ENCODE measurements at places on chromosomes 1 and 21. TPM values are rescaled to one million over a fixed set of nuclear protein-coding genes. Genes with fewer than 3 reads are reported as not detected.

GRCh38 chr1:24849672-24850295, 80.3 kb downstream of the RUNX3 start:
- peak; percentile 48 for DNase-seq

GRCh38 chr1:168591066-168591465, 14.7 kb downstream of the XCL1 start:
- DNase-seq, result no peak

DNA sequence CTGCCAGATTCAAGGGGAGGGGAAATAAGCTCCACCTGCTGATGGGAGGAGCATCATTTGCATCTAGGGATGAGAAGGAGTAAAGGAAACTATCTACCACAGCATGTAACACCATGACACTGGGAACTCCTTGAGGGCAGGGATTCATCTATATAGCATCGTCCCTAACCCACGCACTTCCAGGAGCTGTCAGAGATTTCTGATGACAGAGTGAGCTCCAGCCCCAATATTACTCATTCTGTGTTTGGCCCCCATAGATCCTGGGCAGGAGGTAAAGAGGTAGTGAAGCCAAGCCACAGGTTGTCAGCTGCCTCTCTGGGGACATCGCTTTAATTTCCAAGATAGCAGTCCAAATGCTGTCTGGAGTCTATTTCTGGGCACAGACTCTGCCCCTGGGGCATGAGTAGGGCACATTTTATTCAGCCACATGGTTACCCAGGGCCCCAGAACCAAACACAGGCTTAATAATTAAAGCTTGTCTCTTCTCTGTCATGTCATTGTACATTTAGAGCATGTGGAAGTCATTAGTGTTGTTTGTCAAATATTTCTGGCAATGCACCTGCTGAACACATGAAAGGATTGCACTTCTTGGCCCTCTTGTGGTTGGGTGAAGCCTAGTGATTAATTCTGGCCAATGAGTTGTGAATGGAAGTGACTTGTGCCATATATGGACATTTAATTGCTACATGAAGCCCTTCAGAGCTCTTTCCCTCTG, 105.9 kb upstream of the POU3F1 start:
- no peak for DNase-seq

DNA sequence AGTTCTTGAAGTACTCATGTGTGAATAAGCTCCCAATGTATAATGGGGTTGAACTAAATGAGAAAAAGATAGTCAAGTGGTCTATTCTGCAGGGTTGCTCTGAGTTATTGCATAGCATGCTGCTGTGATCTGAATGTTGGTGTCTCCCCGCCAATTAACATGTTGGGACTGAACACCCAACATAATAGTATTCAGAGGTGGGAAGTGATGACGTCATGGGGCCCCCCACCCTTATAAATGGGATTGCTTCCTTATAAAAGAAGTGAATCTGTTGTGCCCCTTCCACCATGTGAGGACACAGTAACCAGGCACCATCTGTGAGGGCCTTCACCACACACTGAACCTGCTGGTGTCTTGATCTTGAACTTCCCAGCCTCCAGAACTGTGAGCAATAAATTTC, 50.2 kb downstream of the MAB21L3 start:
- DNase-seq, result no peak

DNA sequence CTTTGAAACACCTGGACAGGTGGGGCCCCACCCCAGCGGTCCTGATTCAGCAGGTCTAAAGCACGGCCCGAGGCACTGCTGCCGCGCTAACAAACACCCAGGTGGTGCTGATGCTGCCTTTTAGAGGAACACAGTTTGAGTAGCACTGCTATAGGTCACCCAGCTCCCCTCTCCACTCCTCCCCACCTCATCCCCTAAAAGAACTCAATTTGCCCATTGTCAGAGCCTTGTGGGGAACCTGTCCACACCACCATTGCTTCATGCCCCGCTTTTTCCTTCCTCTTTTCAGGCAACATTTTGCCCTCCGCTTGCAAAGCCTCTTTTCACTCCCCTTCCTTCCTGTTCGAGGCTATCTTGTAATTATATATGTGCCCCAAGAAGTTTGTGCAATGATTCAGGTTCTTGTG, 26.2 kb upstream of the PADI4 start:
- no peak for DNase-seq

DNA sequence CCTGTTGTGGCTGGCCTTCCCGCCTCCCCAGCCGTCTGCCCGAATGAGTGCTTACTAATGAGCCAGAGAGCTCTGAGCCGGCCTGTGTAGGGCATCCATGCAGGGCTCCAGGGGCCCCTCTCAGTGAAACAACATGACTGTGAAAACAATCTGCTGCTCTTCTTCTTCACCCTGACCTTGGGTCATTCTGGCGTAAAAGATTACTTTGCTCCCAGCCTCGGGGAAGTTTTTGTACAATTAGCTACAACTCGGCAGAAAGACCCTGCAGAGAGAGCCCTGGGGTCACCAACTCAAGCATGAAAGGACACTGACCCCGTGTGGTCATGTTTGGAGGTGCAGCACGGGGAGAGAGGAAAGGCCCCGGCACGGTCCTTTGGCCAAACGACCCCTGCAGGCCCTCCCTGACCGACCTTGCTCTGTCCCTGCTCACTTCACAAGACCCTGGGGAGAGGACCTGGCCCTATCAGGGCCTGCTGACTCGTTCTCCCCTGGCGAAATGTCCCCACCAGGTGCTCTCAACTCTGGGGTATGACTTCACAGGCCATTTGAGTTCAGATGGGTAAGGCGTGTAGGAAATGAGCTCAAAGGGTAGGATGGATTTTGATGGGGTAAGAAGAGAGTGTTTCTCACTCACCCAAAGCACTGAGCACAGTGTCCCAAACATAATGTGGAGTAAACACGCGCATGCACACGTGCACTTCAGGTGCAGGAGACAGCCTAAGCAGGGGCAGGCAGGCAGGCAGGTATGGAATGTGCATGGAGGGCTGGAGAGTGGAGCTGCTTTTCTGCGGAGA, 22.9 kb upstream of the FAM20B start:
- DNase-seq, result peak; percentile 87

- no peak for DNase-seq
These were observed 67.6 kb downstream of the GIPC2 start for GRCh38 chr1:78113156-78113916.

DNA sequence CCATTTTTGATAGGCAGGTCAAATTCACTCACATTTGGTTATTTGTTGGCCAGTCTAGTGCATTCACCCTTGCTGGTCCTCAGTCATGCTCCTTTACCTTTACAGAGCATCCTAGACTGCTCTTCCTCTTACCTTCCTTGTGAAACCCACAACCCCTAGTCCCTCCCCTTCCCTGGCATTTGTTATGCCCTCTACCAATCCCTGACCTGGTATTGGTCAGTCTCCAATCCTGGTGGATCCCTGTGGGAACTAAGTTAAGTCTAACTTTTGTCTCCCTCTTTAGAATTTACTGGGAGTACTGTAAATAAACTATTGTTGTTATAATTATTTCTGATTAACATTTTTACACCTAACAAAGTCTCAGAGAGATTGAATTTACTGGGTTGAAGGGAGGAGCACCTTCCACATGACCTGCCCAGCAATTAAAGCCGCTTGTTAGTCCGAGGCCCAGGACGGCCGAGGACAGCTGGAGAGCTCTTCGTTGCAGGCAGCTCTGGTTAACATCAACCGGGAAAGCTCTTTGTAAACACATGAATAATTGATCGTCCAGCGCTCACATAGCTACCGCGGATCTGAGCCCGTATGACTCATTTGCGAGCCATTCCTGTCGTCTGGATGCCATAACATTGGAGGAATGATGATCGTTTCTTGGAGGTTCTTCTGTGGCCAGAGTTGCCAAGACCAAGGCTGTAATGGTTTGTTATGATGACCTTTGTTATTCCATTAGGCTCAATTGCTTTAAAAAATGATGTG, 31.9 kb downstream of the MTARC1 start:
- no peak for DNase-seq

- DNase-seq, result peak; percentile 28
These were observed 24.8 kb downstream of the PCSK9 start for GRCh38 chr1:55064071-55064581.

- DNase-seq, result peak; percentile 41
These were observed 20.4 kb upstream of the RGS16 start for GRCh38 chr1:182624577-182624976.

DNA sequence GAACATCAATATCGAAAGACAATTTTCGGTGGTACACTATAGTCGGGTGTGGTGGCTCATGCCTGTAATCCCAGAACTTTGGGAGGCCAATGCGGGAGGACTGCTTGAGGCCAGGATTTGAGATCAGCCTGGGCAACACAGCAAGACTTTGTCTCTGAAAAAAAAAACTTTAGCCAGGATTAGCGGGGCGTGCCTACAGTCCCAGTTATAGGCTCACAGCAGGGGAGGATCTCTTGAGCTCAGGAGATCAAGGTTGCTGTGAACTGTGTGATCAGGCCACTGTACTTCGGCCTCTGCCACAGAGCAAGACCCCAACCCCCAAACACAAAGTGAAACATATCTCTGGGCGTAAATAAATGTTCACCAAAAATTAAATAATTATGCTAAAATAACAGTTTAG, 1.6 kb downstream of the TADA1 start:
- DNase-seq, result no peak

GRCh38 chr21:37429356-37429755, 62.8 kb downstream of the DYRK1A start:
- no peak for DNase-seq

DNA sequence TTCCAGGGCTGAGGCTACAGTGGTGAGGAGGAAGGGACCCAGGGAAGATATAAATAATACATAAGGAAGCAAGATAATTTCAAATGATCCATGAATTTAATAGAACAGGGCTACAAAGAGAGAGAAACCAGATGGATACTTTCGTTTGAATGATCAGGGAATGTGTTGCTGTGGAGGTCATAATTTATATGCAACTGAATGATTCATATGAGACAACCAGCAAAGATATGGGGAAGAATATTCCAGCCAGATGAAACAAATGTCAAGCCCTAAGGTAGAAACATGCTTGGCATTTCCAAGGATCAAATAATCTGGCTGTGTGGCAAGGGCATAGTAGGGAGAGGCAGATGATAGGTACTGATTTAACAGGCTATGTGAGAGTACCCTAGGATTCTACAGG, 84.8 kb upstream of the ZC3H11B start:
- DNase-seq, result no peak

- DNase-seq, result no peak
These were observed 23.8 kb downstream of the DNM3 start for GRCh38 chr1:171865106-171865505.

- no peak for DNase-seq
These were observed 63.2 kb downstream of the CASQ2 start for GRCh38 chr1:115705085-115705951.

SGIP1 gene
- total RNA-seq, result not detected

C1QTNF12 gene
- total RNA-seq, result 2.6 TPM

C8A gene
- total RNA-seq, result not detected

SMPDL3B gene
- 0.38 TPM for total RNA-seq

FLG2 gene
- total RNA-seq, result not detected

RHD gene
- total RNA-seq, result not detected

NBPF3 gene
- total RNA-seq, result 7.9 TPM

SYT6 gene
- not detected for total RNA-seq

NGF gene
- total RNA-seq, result not detected

PLPPR4 gene
- total RNA-seq, result not detected

EXO1 gene
- total RNA-seq, result 66.8 TPM

OR6N1 gene
- total RNA-seq, result not detected

RAP1GAP gene
- 1.6 TPM for total RNA-seq

PLA2G2C gene
- 0.59 TPM for total RNA-seq

OLFML2B gene
- not detected for total RNA-seq
